ENCODE measurements at places on chromosomes 3 and 15. TPM values are rescaled to one million over a fixed set of nuclear protein-coding genes. Genes with fewer than 3 reads are reported as not detected.

GRCh38 chr3:132803889-132804288 is 81.7 kb upstream of the NPHP3 start:
- H3K4me1 ChIP-seq = no peaks in the 10 kb centered on the region
- no peak overlapping the region for H3K27ac ChIP-seq
- no peak overlapping the region for H3K4me3 ChIP-seq
- no peaks in the 10 kb centered on the region for H3K36me3 ChIP-seq
- no peaks in the 10 kb centered on the region for H3K27me3 ChIP-seq

DNA sequence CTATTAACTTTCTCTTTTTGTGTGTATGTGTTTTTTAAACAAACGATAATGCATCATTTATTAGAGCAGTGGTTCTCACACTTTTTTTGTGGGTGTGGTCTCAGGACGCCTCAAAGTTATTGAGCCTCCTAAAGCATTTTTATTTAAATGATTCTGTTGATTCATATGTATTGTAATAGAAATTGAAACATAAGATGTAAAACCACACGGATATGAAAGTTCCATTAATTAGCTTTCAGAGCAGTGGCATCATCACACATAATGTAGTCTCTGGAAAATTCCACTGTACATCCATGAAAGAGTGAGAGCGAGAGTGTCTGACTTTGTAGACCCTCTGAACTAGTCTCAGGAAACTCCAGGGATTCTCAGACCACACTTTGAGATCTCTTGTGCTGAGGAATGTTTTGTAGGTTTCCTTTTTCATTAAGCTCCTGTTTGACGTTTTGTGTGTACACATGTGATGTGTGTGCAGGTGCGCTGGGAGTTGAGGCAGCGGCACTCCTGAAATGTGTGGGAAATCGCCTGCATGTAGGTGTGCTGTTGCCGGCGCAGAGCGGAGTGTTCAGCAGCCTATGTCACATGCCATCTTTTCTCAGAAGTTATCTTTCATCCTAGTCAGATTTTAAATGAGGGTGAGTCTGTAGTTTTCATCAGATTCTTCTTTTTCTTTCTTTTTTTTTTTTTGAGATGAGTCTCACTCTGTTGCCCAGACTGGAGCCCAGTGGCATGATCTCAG is 5.3 kb upstream of the TRAK1 start:
- H3K27ac ChIP-seq = no peak overlapping the region
- no peak for DNase-seq
- no peaks in the 10 kb centered on the region for H3K36me3 ChIP-seq
- H3K27me3 ChIP-seq = no peaks in the 10 kb centered on the region
- peaks cover 14% of the 10 kb centered on the region for H3K4me1 ChIP-seq

XRN1 gene
- total RNA-seq = 24.4 TPM

GRCh38 chr3:66320390-66320789 is 99.6 kb downstream of the SLC25A26 start:
- H3K27ac ChIP-seq = no peak overlapping the region
- DNase-seq = no peak
- H3K4me1 ChIP-seq = no peaks in the 10 kb centered on the region
- H3K4me3 ChIP-seq = no peak overlapping the region
- no peaks in the 10 kb centered on the region for H3K36me3 ChIP-seq

- no peak overlapping the region for H3K4me3 ChIP-seq
- no peaks in the 10 kb centered on the region for H3K27me3 ChIP-seq
- no peak for DNase-seq
- H3K4me1 ChIP-seq = no peaks in the 10 kb centered on the region
- H3K36me3 ChIP-seq = no peaks in the 10 kb centered on the region
- H3K27ac ChIP-seq = no peak overlapping the region
Measured at GRCh38 chr3:107206945-107207344, 170.3 kb upstream of the CCDC54 start.

THSD4 gene
- total RNA-seq = 21.8 TPM

DNA sequence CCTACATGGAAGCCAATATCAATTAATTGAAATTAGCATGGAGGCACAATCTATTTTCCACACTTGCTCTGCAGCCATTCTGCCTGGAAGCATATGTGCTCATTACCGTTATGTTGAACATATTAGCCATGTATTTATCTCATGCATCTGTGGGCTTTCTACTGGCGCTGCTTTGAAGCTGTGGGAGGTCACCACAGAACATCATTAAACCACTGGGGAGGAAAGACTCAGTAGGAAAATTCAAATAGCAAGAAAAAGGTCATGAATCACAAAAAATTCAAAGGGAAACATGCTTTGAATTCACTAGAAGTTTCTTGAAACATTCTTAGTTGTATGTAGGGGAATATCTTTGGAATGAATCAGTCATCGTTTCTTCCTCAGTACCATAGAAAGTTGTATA is 652.5 kb downstream of the EDEM1 start:
- no peaks in the 10 kb centered on the region for H3K27me3 ChIP-seq
- H3K27ac ChIP-seq = no peak overlapping the region
- no peak for DNase-seq
- H3K4me3 ChIP-seq = no peak overlapping the region
- no peaks in the 10 kb centered on the region for H3K36me3 ChIP-seq

- H3K4me3 ChIP-seq = no peak overlapping the region
- no peaks in the 10 kb centered on the region for H3K36me3 ChIP-seq
- peaks cover 3% of the 10 kb centered on the region for H3K4me1 ChIP-seq
- no peak for DNase-seq
- H3K27me3 ChIP-seq = no peaks in the 10 kb centered on the region
Measured at GRCh38 chr15:78033864-78034263, 43.6 kb downstream of the TBC1D2B start.

DNA sequence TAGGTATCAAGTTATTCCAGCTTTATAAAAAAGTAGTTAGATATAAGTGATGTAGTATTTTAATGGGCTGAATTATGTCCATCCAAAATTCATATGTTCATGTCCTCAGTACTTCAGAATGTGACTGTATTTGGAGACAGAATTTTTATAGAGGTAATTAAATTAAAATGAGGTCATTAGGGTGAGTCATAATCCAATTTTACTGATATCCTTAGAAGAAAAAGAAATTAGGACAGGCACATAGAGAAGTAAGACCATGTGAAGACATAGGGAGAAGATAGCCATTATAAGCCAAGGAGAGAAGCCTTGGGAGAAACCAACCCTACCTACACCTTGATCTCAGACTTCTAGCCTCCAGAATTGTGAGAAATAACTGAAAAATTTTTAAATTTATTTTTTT is 30.3 kb downstream of the RAP2B start:
- no peak overlapping the region for H3K27ac ChIP-seq
- no peaks in the 10 kb centered on the region for H3K36me3 ChIP-seq

GRCh38 chr15:83516935-83517334 is 69.8 kb downstream of the SH3GL3 start:
- H3K27ac ChIP-seq = no peak overlapping the region
- H3K27me3 ChIP-seq = no peaks in the 10 kb centered on the region
- DNase-seq = no peak
- H3K4me1 ChIP-seq = no peaks in the 10 kb centered on the region
- no peak overlapping the region for H3K4me3 ChIP-seq

CX3CR1 gene
- not detected for total RNA-seq
